T-helper 2 cell treated with Interferon-gamma antibody and Interleukin-4, amounts not matched to agents 5 μg/mL and 100 μg/mL, for 36 hours (primary cell): ENCODE measurements at places on chromosomes 1 and 21.

GRCh38 chr1:94863919-94864318 lies 43.8 kb downstream of the SLC44A3 start:
- no peak for DNase-seq

DNA sequence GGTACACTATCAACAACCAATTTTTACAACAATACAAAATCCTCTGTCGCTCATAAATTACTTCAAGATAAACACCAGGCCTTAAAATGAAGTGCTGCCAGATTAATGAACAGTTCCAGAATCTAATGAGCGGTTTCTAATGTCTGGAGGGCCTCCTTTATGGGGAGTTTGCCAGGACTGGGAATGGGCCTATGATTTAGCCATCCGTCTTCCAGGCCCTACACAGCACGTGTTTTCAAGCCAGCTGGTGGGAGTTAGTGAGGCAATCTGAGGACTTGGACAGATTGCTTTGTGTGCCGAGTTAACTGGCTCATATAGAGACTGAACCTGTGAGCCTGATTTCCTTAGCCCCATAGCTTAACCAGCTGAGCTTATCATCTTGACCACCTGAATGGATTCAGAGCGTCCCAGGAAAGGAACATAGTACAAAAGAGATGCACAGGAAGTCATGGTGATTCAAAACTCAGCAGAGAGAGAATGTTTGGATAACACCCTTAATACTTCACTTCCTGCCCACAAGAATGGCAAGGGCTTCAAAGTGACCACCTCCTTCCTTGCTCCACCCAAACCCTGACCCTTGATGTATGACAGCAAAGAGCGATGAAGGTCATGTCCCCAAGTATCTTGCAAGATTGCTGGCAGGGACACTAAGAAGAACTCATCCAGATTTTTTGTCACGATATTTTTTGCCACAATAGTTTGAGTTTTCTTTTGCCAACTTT lies 143.5 kb downstream of the SLC30A10 start:
- DNase-seq, result no peak

GRCh38 chr1:200880212-200880611 lies 7.4 kb downstream of the GPR25 start:
- DNase-seq, result peak; percentile 22

DNA sequence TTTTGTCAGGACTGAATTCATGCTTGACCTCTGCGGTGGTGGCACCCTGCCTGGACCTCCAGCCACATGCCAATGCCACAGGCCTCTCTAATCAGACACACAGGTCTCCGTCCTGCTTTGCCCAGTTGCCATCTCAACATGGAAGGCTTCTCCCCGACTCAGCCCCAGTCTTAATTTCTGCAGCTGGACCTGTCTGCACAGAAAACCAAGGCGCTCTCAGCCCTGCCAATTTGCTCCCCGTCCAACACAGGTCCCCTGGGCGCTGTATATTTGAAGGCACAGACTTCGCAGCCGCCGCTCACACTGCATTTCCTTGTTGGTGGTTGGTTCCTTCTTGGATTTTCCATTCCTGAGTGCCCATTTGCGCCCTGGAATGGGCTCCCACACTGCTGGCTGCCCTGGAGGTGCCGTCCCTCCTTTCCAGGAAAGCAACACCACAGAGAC lies 28.0 kb upstream of the PLEKHG5 start:
- DNase-seq, result no peak

- DNase-seq, result peak; percentile 52
Measured at GRCh38 chr1:12620488-12620865, 2.5 kb upstream of the DHRS3 start.

- DNase-seq, result peak; percentile 43
Measured at GRCh38 chr1:175072099-175072951, 4.7 kb downstream of the TNN start.

DNA sequence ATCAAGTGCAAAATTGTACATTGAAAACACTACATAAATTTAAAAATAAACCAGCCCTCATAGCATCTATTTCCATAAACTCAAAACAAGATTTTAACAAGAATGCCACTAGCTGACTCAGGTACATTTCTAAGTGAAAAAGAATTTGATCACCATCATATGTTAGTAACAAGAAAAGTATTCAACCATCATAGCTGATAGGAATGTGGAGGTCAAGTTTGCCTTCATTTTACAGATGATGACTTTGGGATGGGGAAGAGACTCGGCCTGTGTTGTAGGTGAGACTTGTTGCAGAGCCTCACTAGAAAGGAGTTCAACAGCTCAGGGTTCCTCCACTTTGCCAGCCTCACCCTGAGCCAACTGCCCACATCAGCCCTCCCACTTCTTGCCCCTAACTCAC lies 318.8 kb upstream of the FAM78B start:
- DNase-seq, result no peak

GRCh38 chr1:53180226-53180625 lies 16.4 kb upstream of the CPT2 start:
- DNase-seq, result no peak

GRCh38 chr1:187634940-187635339 lies 806.2 kb downstream of the PLA2G4A start:
- no peak for DNase-seq

DNA sequence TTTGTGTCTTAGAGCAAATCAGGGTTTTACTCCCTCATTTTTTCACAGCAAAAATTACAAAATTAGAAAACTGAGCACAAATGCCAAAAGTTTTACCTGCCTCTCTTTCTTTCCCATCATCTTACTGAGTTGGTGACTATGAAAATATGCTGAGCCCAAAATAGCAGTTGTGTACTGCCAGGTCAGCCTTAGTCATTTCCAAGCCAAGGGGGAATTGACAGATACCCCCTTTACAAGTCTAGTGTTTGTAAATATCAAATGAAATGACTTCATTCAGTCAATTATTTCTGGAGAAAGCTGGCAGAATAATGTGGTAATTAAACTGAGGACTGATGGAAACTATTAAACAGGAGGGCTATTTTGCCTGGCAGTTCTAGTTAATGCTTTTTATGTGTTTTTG lies 11.4 kb upstream of the GORAB start:
- no peak for DNase-seq

DNA sequence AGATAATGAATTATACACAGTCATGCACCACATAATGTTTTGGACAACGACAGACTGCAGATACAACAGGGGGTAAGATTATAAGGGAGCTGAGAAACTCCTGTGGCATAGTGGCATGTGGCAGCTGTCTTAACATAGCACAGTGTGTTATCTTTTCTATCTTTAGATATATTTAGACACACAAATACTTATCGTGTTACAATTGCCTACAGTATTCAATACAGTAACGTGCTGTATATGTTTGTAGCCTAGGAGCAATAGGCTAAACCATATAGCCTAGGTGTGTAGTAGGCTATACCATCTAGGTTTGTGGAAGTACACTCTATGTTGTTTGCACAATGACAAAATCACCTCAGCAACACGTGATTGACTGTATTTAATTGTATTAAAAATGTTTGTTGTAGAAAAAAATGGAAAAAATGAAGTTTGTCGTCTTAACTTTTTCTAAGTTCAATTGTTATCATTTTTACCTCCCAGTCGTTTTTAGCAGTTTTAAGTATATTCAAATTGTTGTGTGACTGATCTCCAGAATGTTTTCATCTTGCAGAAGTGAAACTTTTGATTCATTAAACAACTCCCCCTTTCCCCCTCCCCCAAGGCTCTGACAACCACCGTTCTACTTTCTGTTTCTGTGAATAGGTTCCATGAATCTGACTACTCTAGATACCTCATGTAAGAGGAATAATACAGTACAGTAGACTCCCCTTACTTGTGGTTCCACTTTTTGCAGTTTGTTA lies 351.0 kb upstream of the B3GALT2 start:
- peak; percentile 80 for DNase-seq

DNA sequence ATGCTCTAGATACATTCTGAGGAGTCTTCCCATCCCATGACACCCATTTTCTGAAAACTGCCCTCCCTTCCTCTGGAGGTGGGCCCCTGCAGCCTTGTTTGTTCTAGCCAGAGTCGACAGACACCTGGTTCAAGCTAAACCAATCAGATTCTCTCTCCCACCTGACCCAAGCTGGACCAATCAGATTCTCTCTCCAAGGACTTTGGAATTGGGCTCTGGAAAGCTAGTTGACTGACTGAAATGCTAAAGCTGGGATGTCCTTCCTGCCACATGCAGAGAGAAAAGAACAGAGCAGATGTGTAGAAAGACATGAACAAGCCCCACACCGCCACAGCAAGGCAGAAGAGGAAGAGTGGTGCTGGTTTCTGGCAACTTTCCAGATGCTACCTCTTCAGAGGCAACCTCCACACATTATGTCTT lies 24.6 kb downstream of the ASAP3 start:
- DNase-seq, result no peak

DNA sequence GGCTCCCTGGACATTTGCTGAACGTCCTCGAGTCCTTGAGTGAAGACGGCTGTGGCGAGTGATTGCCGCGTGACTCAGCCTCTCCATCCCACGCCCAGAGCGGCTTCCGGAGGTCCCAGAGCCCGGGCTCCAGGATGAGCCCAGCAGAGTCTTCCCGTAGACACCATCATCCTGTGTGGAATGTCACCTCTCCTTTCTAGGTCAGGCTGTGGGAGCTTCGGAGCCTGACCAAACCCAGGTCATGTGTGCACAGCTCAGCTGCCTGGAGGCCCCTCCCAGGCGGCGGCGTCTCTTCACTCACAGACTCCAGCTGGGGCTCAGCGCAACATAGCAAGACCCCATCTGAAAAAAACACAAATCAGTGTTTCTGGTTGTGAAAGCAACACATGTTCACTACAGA lies 38.2 kb downstream of the PRKCZ start:
- DNase-seq, result no peak

- DNase-seq, result no peak
Measured at GRCh38 chr1:162822391-162823200, 32.1 kb downstream of the HSD17B7 start.

DNA sequence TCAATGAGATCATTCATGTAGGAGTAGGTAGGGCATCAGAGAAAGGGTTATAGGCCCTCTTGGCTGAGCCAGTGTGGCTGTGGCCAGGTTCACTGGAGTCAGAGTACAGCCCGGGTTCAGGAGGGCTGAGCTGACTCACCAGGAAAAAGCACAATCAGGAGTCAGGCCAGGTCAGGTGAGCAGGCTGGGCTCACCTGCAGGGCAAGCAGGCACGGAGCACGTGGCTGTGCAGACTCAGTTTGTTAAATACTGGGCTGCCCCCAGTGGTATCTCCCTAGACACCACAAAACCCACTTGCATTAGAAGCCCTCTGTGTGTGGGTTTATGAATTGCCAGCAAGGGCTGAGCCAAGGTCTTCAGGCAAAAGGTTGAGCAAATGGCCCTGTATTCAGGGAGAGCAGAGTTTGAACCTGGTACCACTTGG lies 122.1 kb upstream of the SERBP1 start:
- no peak for DNase-seq
